ENCODE measurements at places on chromosomes 7 and 10.

GRCh38 chr10:122204691-122205489, 66.2 kb upstream of the BTBD16 start:
- no peak for DNase-seq

GRCh38 chr10:131159771-131160170, 151.8 kb downstream of the TCERG1L start:
- DNase-seq = no peak

DNA sequence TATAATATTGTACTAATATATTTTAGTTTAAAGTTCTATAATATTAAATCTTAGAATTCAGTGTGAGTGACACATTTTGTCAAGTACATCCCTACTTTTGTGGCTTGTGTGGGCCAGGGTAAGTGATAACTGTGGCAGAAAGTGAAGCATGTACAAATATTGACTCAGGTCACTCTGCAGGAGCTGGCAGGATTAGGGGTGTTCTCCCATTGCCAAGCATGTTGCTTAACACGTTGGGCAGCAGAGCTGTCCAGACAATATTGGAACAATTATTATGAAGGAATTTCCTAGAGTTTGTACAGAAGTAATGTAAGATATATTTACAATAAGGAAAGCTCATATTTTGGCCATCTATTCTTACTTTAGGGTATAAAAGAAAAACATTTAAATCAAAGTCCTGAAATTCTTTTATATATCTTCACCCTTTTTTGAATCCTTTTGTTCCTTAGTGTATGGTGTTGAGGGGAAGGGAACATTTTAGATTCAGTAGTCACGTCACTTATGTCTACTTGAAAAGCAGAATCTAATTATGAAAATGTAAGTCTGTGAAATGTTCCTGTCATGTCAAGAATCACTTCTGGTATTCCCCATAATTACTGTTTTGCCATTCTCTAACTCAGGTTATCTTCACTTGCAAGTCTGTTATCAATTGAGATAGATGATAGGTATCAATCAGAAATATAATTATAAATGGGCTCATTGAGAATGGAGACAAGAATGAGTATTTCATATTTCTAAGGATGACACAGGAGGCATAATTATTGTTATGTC, 4.0 kb downstream of the HDAC9 start:
- no peak for DNase-seq

GRCh38 chr10:84469470-84469869, 141.1 kb downstream of the CCSER2 start:
- no peak for DNase-seq

DNA sequence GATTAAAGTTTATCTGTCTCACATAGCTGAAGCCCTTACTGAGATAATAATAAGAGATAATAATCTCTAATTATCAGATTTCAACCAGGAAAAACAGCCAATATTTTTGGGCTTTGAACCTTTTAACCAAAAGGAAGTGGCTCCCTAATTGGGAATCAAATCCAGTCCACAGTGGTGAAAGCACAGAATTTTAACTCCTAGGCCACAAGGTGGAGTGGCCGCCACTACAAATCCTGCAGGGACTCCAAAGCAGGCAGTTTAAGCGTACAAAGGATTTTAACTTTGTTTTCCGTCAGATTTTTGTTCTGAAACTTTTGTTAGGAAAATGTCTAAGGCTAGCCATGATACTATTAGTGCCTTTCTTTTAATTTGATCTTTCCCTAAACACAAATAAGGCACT, 99.6 kb upstream of the CCNY start:
- no peak for DNase-seq

- no peak for DNase-seq
These were observed 440.5 kb downstream of the SEMA3D start for GRCh38 chr7:84746353-84746752.

- DNase-seq = peak; percentile 6
These were observed 2.5 kb downstream of the ZEB1 start for GRCh38 chr10:31321396-31321941.

Data from COR-L47 (cell line).